ENCODE measurements at places on chromosomes 2 and 18.

- no peaks in the 10 kb centered on the region for H3K27me3 ChIP-seq
- peaks cover under 1% of the 10 kb centered on the region for H3K4me1 ChIP-seq
- no peak overlapping the region for H3K27ac ChIP-seq
- H3K4me3 ChIP-seq, result no peak overlapping the region
- DNase-seq, result no peak
These were observed 6.0 kb downstream of the FBXO15 start for GRCh38 chr18:74141667-74142066.

GRCh38 chr2:235894839-235895238, 273.3 kb downstream of the GBX2 start:
- no peak overlapping the region for H3K27ac ChIP-seq
- H3K4me1 ChIP-seq, result no peaks in the 10 kb centered on the region
- no peak for DNase-seq
- no peaks in the 10 kb centered on the region for H3K27me3 ChIP-seq

DNA sequence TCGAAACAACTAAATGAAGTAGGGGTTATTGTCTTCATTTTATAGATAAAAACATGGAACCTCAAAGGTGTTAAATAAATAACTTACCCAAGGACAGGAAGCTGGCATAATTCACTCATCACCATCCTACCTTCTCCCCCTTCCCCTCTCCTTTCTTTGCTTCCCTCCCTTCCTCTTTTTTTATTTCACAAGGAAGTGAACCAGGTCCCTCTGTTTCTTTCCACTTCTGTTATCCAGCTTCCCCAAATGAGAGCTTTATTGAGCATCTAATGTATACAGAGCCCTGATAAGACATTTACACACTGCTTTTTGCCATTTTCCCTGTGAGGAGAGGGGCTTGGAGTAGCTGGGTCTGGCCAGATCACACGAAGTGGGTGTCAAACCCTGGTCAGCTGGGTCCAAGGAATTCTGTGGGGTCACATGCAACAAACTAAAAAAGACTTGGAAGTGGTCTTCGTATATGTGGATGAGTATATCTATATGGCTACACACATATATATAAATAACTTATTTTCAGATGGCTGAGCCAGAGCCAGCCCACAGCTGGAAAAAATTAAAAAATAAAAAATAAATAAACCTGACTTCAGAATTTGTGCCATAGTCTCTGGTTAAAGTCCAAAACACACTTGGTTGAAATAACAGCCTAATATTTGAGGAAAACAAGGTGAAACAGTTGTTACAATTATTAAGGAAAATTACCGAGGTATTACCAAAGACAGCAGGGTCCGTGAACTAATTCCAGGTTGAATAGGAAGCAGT, 49.3 kb upstream of the FOSL2 start:
- H3K4me3 ChIP-seq, result no peak overlapping the region
- H3K27me3 ChIP-seq, result no peaks in the 10 kb centered on the region
- H3K27ac ChIP-seq, result peak overlapping the region; percentile 74
- peaks cover 39% of the 10 kb centered on the region for H3K4me1 ChIP-seq
- H3K36me3 ChIP-seq, result no peaks in the 10 kb centered on the region
- peak; percentile 8 for DNase-seq

- no peak overlapping the region for H3K27ac ChIP-seq
These were observed 177.5 kb upstream of the TPO start for GRCh38 chr2:1235806-1236205.

DNA sequence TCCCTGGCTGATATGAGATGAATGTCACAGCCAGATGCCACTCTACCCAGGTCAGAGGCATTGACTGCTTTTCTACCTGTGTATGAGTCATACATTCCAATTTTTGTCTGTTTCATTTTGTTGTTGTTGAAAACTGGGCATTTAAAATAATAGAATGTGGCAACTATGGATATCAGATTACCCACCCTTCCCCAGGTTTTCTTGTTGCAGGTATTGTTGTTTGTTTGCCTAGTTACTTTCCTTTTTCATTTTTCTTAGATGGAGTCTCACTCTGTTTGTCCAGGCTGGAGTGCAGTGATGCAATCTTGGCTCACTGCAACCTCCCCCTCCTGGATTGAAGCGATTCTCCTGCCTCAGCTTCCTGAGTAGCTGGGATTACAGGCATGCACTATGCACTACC, 70.2 kb downstream of the LRRC30 start:
- H3K27ac ChIP-seq, result no peak overlapping the region
- H3K36me3 ChIP-seq, result no peaks in the 10 kb centered on the region
- H3K4me1 ChIP-seq, result peaks cover 9% of the 10 kb centered on the region
- no peak overlapping the region for H3K4me3 ChIP-seq
- no peaks in the 10 kb centered on the region for H3K27me3 ChIP-seq

DNA sequence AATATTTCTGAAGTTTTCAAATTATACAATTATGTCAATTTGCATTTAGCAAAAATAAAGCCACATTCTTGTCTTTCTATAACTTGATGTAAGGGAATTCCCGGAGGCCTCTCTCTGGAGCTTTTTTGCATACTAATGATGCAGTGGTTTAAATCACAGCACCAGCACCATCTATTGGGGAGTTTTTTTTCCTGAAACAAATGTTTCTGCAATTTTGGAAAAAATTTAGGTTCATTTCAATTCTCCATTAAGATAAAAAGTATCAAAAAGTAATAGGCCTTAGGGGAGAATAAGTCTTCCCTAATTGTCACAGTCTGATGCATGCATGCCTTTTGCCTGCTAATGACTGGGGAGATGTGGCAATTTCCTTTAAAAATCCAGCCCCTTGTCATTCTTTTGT, 13.5 kb downstream of the CBLN2 start:
- DNase-seq, result no peak
- H3K36me3 ChIP-seq, result no peaks in the 10 kb centered on the region
- no peak overlapping the region for H3K4me3 ChIP-seq
- no peaks in the 10 kb centered on the region for H3K4me1 ChIP-seq
- no peaks in the 10 kb centered on the region for H3K27me3 ChIP-seq
- no peak overlapping the region for H3K27ac ChIP-seq

DNA sequence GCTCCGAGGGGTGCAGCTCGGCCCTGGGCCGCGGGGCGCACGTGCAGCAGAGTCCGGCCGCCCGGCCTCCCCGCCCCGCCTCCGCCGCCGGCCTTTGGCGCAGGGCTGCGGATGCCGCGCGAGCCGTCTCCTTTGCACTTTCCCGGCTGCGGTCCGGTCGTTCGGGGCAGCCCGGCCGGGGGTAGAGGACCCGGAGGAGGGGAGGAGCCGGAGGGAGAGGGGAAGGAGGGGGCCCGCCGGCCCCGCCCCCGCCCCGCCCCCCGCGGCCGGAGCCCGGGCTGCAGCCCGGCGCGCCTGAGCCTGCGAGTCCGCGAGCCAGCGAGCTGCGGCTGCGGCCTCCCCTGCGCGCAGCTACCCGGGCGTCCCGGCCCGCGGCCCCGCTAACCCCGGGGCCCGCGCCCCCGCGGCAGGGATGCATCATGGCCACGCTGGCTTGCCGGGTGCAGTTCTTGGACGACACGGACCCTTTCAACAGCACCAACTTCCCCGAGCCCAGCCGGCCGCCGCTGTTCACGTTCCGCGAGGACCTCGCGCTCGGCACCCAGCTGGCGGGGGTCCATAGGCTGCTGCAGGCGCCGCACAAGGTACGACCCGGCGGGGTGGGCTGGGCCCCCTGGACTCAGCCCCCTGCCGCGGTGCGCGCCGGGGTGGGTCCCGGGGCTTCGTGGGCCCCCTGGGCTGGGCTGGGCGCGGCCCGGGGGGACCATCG, at the start of gene FHOD3:
Gene FHOD3, plus strand, starts transcription at position 297 of the 709 bp plus-strand sequence. Its CDS starts 123 bp downstream, at position 420.
- peaks cover 4% of the 10 kb centered on the region for H3K27me3 ChIP-seq
- H3K36me3 ChIP-seq, result no peaks in the 10 kb centered on the region
- H3K4me1 ChIP-seq, result peaks cover 19% of the 10 kb centered on the region
- DNase-seq, result peak; percentile 76
- peak within 1 kb of the TSS; percentile 69 for H3K27ac ChIP-seq

GRCh38 chr2:176642074-176642473, 372.8 kb downstream of the MTX2 start:
- H3K4me1 ChIP-seq, result no peaks in the 10 kb centered on the region
- DNase-seq, result no peak
- peaks cover 39% of the 10 kb centered on the region for H3K27me3 ChIP-seq

GRCh38 chr2:112924821-112925220, 13.9 kb downstream of the IL37 start:
- no peak overlapping the region for H3K27ac ChIP-seq
- H3K36me3 ChIP-seq, result no peaks in the 10 kb centered on the region
- H3K4me1 ChIP-seq, result no peaks in the 10 kb centered on the region
- no peak overlapping the region for H3K4me3 ChIP-seq

GRCh38 chr2:174972924-174973323, 32.3 kb downstream of the CHN1 start:
- no peaks in the 10 kb centered on the region for H3K4me1 ChIP-seq
- no peak overlapping the region for H3K27ac ChIP-seq
- DNase-seq, result no peak
- H3K36me3 ChIP-seq, result no peaks in the 10 kb centered on the region
- no peaks in the 10 kb centered on the region for H3K27me3 ChIP-seq

DNA sequence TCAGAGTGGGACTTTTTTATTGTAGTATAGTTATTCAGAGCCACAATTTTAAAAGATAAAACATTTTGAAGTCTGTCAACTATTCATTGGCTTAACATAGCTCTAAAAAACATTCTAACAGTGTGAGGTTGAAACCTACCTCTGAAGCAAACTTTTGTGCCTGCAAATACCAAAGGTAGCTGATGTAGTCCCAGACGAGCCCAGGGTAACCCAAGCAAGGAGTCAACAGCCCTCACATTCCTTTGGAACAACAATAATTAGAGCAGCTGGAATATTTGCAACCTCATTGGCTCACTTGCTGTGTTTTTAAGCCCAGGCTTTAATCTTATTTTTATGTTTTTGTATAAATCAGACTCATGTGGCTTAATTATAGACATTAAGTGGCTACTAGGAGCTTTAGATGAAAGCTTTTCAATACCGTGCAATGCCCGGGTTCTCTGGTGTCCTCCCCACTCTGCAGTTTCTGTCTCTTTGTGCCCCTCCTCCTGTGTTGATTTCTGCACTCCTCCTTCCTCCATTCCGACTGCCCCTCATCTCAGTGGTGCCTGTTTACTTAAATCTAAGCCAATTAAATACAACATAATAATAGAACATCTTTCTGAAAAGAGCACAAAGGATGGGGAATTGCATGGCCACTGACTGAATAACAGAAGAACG, 157.9 kb upstream of the UNC80 start:
- no peak overlapping the region for H3K27ac ChIP-seq
- no peak overlapping the region for H3K4me3 ChIP-seq
- no peaks in the 10 kb centered on the region for H3K27me3 ChIP-seq
- no peak for DNase-seq
- H3K4me1 ChIP-seq, result no peaks in the 10 kb centered on the region

- no peak overlapping the region for H3K4me3 ChIP-seq
- no peaks in the 10 kb centered on the region for H3K36me3 ChIP-seq
- DNase-seq, result no peak
These were observed 159.6 kb downstream of the RND3 start for GRCh38 chr2:150327564-150328489.

- no peak for DNase-seq
- H3K4me3 ChIP-seq, result no peak overlapping the region
- H3K36me3 ChIP-seq, result no peaks in the 10 kb centered on the region
- H3K4me1 ChIP-seq, result no peaks in the 10 kb centered on the region
- no peak overlapping the region for H3K27ac ChIP-seq
These were observed 852.1 kb downstream of the CPS1 start for GRCh38 chr2:211408483-211408891.

GRCh38 chr18:35912332-35912731, 60.1 kb upstream of the RMP24 start:
- no peak overlapping the region for H3K4me3 ChIP-seq
- H3K4me1 ChIP-seq, result no peaks in the 10 kb centered on the region
- H3K36me3 ChIP-seq, result no peaks in the 10 kb centered on the region
- no peak for DNase-seq
- no peak overlapping the region for H3K27ac ChIP-seq

- no peaks in the 10 kb centered on the region for H3K36me3 ChIP-seq
- no peak overlapping the region for H3K4me3 ChIP-seq
- DNase-seq, result no peak
- H3K27me3 ChIP-seq, result no peaks in the 10 kb centered on the region
- H3K4me1 ChIP-seq, result no peaks in the 10 kb centered on the region
These were observed 243.6 kb upstream of the EPAS1 start for GRCh38 chr2:46053564-46053963.

DNA sequence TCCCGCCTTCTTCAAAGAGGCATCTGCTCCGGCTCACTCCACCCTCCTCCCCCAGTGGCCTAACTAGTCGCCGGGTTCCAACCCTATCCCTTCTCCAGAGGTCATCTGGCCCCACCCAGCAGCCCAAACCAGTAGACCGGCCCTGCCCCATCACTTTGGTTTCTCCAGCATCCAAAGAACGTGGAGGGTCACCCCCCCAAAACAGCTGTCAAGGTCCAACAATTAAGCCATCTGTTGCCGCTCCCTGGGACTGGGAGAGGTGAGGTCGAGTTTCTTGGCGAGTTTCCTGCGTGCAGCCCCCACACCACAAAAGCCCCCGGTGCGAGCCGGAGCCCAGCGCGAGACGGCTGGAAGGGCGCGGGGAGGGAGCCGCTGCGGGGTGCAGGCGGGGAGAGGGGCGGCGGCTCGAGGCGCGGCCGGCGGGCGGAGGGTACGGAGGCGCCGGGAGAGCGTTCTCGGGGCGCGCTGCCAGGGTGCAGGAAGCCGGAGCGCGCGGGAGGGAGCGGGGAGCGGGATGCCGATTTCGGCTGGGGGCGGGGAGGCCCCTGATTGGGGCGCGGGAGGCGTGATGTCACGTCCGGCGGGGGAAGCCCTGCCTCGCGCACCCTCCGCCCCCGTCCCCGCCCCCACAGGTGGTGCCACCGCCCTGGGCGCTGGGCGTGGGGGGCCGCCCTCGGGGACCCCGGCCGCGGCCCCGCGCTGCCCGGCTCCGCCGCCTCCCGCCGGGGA, 571 bp upstream of the GPC1 start:
- H3K36me3 ChIP-seq, result no peaks in the 10 kb centered on the region
- peak; percentile 98 for DNase-seq
- H3K27me3 ChIP-seq, result no peaks in the 10 kb centered on the region

DNA sequence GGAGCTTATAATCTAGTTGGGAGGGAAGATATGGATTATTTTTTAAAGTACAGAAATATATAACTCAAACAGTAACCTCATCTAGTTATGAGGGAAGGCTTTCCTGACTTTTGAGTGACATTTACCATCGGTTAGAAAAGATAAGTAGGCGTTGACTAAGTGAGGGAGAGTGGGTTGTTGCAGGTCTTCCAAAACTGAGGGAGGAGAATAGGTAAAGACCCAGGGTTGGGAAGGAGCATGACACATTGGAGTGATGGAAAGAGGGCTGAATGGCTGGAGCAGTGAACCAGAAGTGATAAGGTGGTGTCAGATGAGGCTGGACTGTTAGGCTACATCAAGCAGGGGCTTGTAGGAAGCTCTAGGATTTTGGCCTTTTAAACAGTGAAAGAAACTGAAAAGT, 10.6 kb upstream of the NUP35 start:
- DNase-seq, result no peak
- H3K27ac ChIP-seq, result no peak overlapping the region
- no peaks in the 10 kb centered on the region for H3K4me1 ChIP-seq
- H3K27me3 ChIP-seq, result no peaks in the 10 kb centered on the region

- no peaks in the 10 kb centered on the region for H3K36me3 ChIP-seq
- H3K27me3 ChIP-seq, result no peaks in the 10 kb centered on the region
- H3K27ac ChIP-seq, result no peak overlapping the region
- no peak overlapping the region for H3K4me3 ChIP-seq
These were observed 891.8 kb downstream of the DSC3 start for GRCh38 chr18:30150586-30151250.

- no peaks in the 10 kb centered on the region for H3K36me3 ChIP-seq
- H3K4me3 ChIP-seq, result no peak overlapping the region
- H3K27me3 ChIP-seq, result no peaks in the 10 kb centered on the region
- no peak for DNase-seq
- no peak overlapping the region for H3K27ac ChIP-seq
These were observed 13.7 kb upstream of the TNP1 start for GRCh38 chr2:216873573-216873972.

GRCh38 chr2:2662037-2662846, 331.2 kb upstream of the MYT1L start:
- H3K27me3 ChIP-seq, result no peaks in the 10 kb centered on the region
- H3K36me3 ChIP-seq, result no peaks in the 10 kb centered on the region
- H3K4me3 ChIP-seq, result no peak overlapping the region
- H3K4me1 ChIP-seq, result no peaks in the 10 kb centered on the region
- DNase-seq, result peak; percentile 82
